ENCODE measurements at places on chromosomes 2 and 18.

DNA sequence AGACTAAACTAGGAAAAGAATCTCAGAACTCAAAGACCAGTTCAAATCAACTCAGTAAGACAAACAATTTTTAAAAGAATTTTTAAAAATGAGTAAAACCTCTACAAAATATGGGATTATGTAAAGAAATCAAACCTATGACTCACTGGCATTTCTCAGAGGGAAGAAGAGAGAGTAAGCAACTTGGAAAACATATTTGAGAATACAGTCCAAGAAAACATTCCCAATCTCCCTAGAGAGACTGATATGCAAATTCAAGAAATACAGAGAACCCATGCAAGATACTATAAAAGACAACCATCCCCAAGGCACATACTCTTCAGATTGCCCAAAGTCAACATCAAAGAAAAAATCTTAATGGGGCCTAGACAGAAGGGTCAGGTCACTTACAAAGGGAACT is 162.7 kb downstream of the WDPCP start:
- DNase-seq, result no peak

GRCh38 chr18:78965917-78966792 is 13.5 kb upstream of the SALL3 start:
- DNase-seq, result no peak

DNA sequence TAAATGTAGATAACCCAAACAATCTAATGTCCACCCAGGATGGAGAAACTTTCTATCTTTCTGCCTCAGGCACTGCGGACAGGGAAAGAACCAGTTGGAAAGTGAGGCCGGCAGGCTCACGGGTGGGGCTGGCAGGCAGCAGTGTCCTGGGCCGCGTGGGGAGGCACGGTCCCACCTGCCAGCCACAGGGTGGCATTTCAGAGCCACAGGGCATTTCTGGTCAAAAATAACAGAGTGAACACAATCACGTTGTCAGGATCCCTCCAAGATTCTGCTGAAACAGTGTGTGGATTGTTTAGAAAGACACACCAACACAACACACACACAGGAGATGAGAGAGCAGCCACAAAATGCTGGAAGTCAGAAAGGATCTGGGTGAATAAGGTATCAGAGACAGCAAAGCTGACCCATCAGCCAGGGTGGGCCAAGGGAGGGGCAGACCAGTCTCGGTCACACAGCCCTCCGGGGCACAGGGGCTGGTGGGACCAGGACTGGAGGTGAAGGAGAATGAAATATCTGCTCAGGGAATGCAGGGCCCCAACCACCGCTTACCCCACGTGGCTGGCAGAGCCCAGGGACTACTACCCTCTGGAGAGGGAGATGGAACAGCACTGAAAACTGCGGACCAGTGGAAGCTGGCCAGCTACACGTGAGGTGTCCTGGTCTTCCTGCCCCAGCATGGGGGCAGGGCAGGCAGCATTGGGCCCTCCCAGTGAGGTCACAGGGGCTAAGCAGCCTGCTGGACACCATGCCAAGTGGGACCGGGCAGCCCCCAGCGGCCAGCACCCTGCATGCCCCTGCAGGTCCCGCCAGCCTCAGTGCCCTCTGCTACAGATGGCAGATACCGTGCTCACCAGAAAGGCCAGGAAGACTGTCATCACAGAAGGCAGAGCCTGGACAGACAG is 173.9 kb downstream of the HDAC4 start:
- no peak for DNase-seq

- DNase-seq, result no peak
Measured at GRCh38 chr18:79897940-79898625, 53.4 kb downstream of the SLC66A2 start.

- no peak for DNase-seq
Measured at GRCh38 chr2:233009661-233010060, 3.4 kb downstream of the NGEF start.

- no peak for DNase-seq
Measured at GRCh38 chr2:238655974-238656722, 191.7 kb upstream of the TWIST2 start.

DNA sequence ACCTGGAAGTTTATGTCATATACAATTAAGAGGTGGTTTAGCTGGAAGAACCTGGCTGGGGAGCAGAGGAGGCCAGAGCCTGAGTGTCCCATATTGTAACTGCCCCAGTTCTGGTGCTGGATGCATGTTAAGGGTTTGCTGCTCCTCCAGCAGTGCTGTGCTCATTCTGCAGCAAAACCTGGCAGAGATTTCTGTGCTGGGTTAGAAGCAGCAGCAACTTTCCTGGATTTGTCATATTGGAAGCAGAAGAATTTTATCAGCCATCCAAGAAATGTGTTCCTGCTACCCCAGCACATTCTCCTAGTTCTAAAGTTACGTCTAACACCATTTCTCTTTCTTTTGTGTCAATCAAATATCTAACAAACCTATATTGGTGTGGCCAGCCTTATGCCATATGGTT is 284.1 kb downstream of the TDRD15 start:
- no peak for DNase-seq

GRCh38 chr2:181243319-181243718 is 213.9 kb upstream of the ITGA4 start:
- no peak for DNase-seq

All from activated CD4-positive, alpha-beta T cell treated with anti-CD3 and anti-CD28 coated beads for 4 hours (primary cell).